ENCODE measurements at places on chromosomes 11 and 22. TPM values are rescaled to one million over a fixed set of nuclear protein-coding genes. Genes with fewer than 3 reads are reported as not detected.
A peak's percentile ranks its signal among the peaks of the same experiment; 100 is the strongest.

Gene OR5AN1
- total RNA-seq: not detected

Gene CABP4
- not detected for total RNA-seq

Gene KCNK4
- total RNA-seq: 0.29 TPM

Gene CTSW
- total RNA-seq: not detected

DNA sequence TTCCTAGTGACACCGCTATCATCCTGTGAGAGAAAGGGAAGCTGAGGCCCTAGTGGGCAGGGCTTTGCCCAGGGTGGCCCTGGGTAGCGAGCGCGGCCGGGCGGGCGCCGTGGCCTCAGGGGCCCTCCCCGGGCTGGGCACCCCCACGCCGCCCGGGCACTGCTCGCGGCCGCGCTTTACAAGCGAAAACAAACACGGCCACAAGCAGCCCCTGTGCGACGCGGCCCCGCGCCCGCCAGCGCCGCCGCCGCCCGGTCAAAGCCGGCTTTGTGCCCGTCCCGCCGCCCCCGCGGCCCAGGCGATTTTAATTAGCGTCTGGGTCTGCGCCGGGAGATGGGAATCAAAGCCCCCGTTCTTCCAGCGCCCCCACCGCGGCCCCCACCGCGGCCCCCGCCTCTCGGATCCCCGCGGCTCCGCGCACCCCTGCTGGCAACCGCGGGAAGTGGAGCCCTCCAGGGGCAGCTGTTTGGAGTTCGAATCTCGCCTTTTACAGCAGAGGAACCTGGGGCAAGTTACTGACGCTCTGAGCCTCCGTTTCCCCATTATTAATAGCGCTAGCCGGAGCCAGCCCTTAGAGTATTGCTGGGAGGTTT is 47.9 kb downstream of the CHRDL2 start:
- peak overlapping the region; percentile 65 for H3K27ac ChIP-seq
- DNase-seq: peak; percentile 93
- no peaks in the 10 kb centered on the region for H3K36me3 ChIP-seq

Data from osteoblast (primary cell).